GM19239 (cell line): ENCODE measurements at places on chromosomes 5 and 9.

DNA sequence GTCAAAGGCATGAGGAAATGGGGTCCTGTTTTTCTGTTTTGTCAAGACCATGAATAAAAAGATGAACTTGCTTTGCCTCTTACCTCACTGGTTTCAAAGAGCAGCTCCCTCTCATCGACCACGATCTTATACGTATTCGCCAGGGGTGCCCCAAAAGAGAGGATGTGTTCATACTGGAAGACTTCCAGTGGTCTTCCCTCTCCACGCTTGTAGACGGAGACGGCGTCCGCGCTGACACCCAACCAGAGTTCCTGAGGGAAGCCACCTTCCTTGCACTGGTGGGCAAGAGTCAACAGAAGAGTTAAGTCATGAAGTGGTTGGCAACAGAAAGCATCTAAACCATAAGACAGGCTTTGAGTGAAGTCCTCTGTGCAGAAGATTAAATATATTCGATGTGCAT lies 51.4 kb upstream of the RETREG1 start:
- DNase-seq: no peak

DNA sequence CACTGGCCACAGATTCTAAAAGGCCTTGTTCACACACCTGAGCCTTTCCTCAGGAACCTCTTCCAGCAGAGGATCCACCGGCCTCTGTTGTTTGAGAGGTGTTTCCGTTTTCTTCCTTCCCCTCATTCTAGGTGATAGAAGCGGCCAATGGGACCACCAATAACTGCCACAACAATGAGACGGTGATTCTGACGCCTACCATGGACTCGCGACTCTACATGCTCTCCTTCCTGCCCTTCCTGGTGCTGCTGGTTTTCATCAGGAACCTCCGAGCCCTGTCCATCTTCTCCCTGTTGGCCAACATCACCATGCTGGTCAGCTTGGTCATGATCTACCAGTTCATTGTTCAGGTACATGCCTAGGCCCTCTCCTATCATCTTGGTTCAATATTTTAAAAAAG lies 20.2 kb downstream of the SLC36A1 start:
- DNase-seq: no peak

GRCh38 chr9:21317956-21318923 lies 13.1 kb upstream of the IFNA5 start:
- peak; percentile 9 for DNase-seq

DNA sequence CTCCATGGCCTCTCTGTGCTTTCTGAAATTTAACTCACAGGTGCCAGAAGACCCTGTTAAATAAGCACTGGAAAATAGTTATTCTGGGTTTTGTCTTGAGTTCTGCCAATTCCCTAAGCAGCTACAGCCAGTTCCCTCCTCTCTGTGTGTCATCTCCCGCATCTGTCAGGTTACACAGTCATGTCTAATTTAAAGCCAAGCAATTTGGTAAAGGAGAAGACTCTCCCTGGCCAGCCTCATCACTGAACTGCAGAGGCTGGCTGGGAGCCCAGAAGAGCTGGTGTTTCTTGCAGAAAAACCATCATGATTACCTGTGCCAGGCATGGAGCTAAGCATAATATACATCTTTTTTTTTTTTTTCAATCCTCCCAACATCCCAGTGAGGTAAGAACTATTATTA lies 141.3 kb upstream of the ZNF366 start:
- no peak for DNase-seq

DNA sequence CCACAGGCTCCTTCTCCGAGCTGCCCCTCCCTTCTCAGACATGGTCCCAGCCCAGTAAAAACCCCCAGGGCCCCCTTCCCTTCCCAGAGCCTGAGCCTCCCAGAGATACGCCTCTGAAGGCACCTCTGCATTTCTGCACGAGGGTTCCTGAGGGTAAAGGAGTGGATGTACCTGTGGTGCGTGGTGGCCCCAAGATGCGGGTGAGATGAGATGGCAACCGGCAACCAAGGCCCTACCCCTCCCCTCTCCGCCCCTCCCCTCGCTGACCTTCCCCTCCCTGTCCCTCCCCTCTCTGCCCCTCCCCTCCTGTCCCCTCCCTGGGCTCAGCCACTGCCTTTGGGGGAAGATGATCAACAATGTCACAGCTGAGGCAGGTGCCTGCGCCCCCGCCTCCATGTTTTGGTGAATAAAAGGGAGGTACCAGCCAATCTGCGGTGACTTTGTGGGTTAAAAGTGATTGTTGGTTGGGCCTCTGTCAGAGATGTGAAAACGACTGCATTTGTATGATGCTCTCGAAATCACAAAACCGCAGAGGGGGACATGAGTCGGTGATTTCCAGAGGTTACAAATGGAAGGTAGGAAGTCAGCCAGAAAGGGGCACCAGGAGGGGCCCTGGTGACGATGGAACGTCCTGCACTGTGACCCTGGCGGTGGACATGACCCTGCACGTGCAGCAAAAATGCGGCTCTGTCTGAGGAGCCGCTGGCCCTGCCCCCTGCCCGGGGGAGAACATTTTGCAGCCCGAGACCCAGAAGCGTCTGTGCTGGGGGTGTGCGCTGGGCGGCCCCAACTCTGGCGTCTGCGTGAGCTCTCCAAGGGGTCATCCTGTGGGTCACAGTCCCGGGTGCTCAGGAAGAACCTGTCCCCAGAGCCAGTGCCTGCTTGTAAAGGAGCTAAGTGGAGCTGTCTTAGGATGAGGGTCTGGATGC lies 3.7 kb downstream of the LCN9 start:
- DNase-seq: no peak

DNA sequence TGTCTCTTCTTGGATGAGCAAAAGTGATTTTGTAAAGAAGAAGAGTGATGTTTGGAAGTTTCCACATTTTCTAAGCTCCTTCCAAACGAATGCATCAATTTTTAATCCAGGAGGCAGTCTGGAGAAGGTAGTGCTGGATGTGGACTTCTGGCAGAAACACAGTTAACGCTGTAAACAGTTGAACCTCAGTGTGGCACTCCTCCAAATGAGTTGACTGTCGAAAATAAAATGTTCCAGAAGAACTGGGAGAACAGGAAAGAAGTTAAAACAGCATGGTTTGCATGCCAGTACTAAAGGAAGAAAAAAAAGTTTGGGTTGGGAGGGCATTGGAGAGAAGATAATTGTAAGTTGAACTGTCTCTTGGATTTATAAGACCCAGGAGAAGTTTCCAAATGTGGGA lies 6.5 kb downstream of the ZNF462 start:
- DNase-seq: no peak

DNA sequence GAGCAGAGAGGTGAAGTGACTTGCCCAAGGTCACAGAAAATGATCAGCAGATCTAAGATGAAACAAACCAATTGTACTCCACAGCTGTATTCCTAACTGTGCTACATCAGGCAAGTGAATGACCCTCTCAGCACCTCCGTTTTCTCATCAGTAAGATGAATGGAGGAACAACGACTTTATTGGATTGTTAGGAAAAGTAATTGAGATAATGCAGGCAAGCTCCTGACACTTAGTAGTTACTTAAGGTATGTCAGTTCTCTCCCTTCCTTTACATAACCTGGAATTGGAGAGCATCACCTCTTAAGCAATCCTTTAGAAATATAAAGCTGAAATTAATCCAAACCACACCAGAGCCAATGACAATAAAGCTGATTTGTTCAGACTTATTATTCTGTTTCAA lies 451.2 kb upstream of the CD180 start:
- DNase-seq: no peak

DNA sequence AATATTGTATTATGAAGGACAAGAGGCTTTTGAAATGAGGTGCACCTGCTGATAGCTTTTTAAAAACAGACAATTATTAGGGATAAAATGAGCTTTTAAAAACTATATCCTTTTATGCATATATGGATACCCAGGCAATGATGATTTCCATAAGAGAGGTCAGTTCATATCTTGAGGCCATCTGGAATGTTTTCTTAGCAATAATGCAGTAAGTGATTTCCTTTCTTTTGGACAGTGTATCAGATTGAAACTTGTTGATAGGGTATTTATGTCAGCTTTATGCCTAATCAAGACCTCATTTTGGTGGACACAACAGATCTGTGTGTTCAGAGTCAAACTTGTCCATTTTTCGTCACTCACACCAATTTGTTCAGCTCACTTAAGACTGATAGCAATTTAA lies 413.5 kb upstream of the WWC1 start:
- no peak for DNase-seq

DNA sequence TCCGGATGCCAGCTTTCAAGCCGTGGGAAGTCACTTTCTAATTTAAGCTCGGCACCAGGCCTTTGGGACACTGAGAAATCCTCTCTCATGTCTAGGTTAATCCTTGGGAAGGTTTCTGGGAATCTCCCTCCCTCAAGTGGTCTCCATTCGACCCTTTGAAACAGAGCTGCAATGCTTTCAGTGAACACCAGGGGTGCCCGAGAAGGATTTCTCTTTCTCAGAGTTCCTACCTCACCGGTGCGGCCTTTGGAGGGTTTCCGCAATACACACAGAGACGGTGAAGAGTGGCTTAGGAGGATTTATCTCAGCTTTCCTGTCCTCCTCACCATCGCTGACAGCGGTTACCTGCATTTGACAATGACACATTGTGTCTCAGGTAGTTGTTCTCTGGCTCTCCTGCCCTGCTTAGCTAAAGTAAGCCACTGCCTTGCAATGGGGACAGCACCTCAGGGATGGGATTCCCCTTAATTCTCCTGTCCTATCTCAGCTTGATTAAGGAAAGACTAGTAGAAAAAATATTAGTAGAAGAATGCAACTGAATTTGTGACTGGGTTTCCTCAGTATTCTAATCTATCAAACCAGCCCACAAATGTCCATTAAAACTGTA lies 180.6 kb downstream of the GABRG2 start:
- no peak for DNase-seq

DNA sequence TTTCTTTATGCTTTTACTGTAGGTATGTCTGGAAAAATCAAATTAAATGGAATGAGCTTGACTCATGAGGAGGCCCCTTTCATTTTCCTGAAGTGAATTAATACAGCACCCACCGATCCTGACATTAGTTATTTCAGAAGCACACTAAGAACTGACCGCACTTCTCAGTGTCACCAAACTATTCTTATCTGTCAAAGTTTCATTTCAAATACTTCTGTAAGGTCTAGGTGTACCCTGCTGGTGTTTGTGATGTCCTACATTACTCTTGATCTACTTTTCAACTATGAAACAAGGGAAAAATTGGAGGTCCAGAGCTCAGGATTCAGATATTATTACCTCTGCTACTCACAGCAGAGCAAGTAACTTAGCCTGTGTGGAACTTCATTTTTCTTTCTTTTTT lies 1.8 kb upstream of the TEK start:
- DNase-seq: no peak

DNA sequence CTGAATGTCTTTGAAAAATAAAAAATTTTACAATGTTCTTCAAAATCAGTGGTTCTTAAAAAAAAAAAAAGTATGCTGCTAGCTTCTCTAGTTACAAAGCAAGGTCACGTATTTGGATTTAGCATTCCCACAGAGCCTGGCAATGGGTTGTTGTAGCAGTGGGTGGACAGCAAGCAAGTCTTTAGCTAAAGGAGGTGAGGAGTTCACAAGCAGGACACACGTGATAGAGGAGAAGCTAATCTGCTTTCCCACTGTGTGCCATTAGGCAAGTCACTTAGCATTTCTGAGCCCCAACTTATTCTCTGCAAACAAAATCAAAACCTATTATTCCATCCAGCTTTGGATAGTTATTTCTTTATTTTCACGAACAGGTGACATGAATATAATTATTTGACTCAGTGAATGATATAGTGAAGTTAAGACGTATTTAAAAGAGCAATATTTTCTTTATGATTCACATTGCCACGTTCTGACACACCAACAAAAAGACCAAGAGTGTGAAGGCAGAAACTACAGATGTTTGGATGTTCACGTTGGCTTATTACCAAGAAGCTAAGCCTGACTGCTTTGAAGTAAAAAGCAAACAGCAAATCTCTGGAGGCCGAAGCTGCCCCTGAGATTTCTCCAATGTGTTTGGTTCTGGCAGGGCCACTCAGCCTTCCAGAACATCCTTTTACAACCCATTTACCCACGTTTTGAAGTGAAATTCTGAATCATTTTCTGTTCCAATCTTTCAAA lies 612.1 kb upstream of the CDH6 start:
- DNase-seq: no peak

GRCh38 chr5:126066836-126067235 lies 356.4 kb upstream of the GRAMD2B start:
- no peak for DNase-seq

GRCh38 chr9:135797507-135798262 lies 95.7 kb downstream of the KCNT1 start:
- no peak for DNase-seq

DNA sequence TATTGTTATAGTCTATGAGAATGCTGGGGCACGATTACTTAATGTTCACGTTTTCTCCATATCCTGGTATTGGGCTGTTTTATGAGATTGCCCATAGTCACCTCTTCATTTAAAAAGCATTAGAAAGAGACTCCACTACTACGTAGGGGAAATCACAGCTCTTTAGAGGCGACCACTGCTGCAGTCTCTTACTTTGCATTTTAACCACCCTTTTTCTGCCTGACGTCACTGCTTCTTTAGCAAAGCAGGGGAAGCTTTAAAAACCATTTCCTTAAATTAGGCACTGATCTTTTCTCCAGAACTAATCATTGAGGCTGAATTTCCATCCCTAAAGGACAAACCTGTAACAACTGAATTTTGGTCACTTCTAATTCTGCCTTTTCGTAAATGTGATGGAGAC lies 38.9 kb downstream of the ZNF608 start:
- DNase-seq: no peak

DNA sequence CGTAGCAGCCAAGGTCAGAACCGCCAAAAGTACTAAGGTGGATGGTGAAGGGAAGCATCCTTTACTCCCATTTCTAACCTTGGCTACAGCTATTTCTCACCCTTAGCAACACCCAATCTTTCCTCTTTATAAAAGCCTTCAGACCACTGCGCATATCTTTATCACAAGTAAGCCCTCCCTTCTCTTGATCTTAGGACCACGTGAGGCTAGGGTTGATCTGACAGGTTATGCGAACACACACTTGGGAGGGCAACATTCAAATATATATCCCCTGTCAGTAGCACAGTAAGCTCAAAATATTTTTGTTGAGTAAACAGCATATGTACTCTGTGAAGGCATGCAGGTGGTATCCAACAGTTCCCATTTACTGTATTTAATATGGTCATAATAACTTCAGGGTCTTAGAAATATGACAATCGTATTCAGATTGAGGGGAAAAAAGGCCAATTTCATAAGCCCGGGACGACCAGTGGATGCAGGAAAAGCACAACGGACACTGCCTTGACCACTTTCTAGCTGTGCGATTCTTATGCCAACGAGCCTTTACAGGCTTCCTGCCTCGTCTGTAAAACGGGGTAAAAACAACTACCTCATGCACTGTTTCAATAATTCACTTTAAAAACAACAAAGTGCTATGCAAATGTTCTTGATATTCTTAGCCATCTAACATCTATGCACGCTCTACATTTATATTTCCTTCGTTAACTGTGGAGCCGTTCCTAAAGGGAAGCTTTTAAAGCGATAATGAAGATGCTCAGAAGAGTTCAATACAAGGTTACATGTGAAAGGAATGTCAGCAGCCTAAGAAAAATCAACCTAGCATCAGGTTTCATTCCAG lies 1.3 kb downstream of the ARSB start:
- no peak for DNase-seq
